ENCODE measurements at places on chromosomes 7 and 10. TPM values are rescaled to one million over a fixed set of nuclear protein-coding genes. Genes with fewer than 3 reads are reported as not detected.

Gene H2BK1
- not detected for total RNA-seq

Gene CCDC146
- total RNA-seq: 16.0 TPM

Gene LYZL1
- total RNA-seq: not detected

Gene SFRP4
- 0.94 TPM for total RNA-seq

Gene ASAH2B
- 4.0 TPM for total RNA-seq

Gene GHITM
- 117 TPM for total RNA-seq

Measured in lower leg skin (tissue), 4 donors.